T-cell (primary cell): ENCODE measurements at places on chromosomes 5 and 9.

DNA sequence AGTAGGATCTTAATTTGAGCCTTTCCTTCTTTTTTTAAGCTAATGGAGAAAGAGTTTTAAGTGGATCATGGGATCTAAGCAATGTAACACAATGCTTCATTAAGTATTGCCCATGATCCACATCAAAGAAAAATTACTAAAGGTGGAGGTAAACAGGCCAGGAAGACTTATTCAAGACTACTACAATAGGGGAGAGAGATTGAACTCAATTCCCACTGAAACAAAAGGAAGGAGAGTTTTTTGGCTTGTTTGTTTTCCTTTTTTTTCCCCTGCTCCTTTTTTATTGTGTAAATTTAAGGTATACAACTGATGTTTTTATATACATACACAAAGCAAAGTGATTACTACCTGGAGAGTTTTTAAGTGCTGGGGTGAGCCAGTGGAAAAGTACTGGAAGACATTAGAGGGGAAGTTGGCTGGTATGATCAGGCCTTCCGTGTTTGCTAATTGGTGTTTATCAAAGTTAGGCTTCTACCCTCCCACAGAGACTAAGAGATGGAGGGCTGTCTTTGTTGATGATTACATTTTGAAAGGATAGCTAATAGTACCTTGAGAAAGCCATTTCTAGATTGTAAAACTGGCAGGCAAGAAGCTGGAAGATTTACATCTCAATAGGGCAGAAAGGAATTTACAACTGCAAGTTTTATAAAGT is 262.7 kb downstream of the CHSY3 start:
- DNase-seq, result no peak

GRCh38 chr9:106310782-106311181 is 552.2 kb upstream of the ZNF462 start:
- no peak for DNase-seq

GRCh38 chr5:131821221-131821620 is 24.4 kb upstream of the FNIP1 start:
- DNase-seq, result no peak

DNA sequence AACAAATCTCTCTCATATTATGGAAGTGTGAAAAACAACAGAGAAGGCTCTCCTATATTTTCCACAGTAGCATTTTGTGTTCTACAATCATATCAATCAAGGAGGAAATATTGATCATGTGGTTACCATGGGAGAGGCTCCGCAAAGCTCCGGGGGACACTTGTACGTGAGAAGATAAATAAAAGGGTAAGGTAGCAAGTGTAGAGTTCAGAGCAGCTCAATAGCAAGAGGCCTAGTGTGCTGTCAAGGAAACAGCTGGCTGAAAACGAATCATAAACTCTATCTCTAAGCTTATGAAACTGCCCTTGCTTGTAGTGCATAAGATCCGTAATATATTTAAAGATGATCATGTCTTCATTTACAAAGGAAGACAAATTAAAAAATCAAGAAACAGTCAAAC is 57.5 kb downstream of the CDH18 start:
- no peak for DNase-seq

GRCh38 chr9:4548811-4549725 is 58.8 kb downstream of the SLC1A1 start:
- DNase-seq, result no peak

DNA sequence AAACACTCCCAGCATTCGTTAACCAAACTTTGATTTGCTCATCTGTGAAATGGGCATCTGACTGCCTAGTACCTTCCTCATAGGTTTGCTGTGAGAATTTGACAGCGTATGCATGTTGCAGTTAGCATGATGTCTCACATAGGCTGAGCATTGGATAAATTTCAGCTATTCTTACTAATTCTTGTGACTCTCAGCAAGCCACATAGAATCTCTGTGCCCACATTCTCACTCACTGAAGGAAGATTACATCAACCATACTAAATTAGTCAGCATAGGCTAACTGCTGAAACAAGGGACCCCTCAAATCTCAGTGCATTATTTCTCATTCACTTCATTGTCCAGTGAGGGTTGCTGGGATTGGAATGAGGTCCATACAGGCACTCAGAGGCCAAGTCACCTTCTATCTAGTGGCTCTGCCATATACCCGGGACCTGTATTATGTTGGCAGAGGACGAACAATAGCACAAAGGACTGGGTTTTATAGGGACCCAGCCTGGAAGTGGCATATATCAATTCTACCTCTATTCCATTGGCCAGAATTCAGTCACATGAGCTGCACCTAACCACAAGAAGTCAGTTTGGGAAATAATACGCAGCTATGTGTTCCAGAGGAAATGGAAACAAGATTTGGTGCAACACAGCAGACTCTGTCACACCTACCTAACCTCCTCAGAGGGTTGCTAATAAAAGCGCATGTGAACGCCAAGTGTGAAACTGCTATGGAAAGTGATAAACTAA is 4.2 kb upstream of the PTGER4 start:
- DNase-seq, result no peak

- no peak for DNase-seq
These were observed 56.9 kb downstream of the NPR3 start for GRCh38 chr5:32767948-32768467.

- DNase-seq, result no peak
These were observed 127.2 kb downstream of the AUH start for GRCh38 chr9:91234523-91234922.

GRCh38 chr9:118882684-118883083 is 486.6 kb downstream of the BRINP1 start:
- DNase-seq, result no peak

GRCh38 chr9:134909511-134910481 is 7.9 kb downstream of the FCN1 start:
- no peak for DNase-seq

DNA sequence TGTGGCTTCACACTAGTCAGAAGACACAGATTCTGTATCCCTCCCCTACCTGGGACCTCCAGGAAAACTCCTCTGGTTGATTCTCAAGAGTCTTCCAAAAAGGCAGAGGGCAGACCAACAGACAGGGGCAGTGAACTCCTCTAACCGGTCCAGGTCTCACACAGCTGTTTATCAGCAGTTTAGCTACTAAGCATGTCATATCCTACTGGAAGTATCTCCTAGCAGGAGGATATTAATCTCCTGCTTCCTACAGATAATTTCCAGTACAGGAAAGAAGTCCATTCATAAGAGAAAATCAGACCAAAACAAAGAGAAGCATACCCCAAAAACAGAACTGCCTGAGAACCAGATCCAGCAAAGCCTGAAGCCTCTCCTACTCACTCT is 64.3 kb downstream of the DTWD2 start:
- no peak for DNase-seq

- no peak for DNase-seq
These were observed 47.5 kb downstream of the TENT4A start for GRCh38 chr5:6760686-6761085.

DNA sequence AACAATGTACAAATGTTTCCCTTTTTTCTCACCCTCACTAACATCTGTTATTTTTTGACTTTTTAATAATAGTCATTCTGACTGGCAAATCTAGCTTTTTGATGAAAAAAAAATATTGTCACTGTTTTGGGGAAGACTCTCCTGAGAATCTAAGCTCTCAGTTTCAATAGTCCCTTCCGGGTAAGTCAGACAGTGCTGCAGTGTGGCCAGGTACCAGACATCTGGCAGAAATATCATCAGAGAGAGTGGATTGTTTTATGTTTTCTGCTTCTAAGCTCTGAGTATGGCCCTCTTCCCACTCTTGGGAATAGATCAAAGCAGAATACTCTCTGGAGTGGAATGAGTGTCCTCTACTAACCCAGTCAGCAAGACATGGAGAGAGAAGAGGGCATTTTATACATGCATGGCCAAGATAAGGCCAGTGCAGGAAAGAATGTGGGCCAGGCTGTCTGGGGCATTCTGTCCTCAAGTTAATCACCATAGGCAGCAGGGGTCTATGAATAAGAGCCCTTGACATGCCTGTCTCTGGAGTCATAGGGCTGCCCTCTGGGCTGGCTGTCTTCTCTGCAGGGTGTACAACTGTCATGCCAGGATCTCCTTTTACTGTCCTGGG is 38.5 kb upstream of the OR2S2 start:
- no peak for DNase-seq

GRCh38 chr5:145975361-145976066 is 39.1 kb downstream of the SH3RF2 start:
- no peak for DNase-seq

DNA sequence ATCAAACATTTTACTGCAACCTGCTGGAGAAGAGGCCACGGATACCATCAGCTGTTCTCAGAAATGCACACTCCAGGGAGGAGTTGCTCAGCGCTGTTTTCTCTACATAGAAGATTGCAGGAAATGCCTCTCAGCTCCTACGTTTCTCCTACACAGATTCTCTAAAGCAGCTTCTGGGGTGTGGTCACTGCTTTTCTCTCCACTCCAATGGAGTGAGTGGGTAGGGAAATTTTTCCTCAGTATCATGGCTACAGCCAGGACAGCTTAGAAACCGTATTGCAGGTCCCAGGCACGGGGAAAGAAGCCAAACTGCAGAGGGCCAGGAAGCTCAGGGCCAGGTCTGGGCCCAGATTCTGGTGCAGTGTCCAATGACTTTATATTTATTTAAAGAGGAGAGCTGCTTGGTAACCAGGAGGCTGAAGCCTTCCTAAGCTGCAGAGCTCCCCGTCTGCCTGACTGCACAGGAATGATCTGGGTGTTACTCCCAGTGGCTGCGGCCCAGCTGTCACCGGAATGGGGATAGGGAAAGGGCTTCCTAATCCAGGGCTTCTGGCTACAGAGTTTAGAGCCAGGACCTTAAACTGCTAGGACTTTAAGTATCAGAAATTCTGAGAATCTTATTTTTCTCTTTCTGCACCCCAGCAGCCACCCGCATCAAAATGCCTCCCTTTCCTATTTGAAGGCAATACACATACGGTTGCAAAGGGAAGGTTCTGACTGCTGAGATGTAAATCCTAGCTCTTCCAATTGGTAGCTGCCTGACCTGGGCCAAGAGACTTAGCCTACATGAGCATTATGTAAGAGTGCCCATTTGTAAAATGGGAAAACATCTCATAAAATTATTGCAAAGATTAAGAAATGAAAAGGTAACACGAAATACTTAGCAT is 1.4 kb upstream of the SPTAN1 start:
- no peak for DNase-seq

DNA sequence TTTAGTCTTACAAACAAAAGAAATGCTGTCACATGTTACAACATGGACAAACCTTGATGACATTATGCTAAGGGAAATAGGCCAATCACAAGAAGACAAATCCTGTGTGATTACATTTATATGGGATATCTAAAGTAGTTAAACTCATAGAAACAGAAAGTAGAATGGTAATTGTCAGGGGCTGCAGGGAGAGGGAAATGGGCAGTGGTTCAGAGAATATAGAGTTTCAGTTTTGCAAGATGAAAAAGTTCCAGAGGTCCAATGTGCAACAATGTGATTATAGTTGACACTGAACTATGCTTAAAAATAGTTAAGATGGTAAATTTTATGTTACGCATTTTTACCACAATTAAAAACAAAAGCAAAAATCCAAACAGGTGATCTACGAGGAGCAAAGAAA is 265.5 kb downstream of the NDUFS4 start:
- no peak for DNase-seq

- no peak for DNase-seq
These were observed 66.3 kb downstream of the RGMB start for GRCh38 chr5:98839469-98840383.

GRCh38 chr5:145919413-145919812 is 17.0 kb upstream of the SH3RF2 start:
- no peak for DNase-seq

- DNase-seq, result no peak
These were observed 27.8 kb upstream of the GDNF start for GRCh38 chr5:37867654-37868053.

- DNase-seq, result no peak
These were observed 503.8 kb upstream of the ADAMTS16 start for GRCh38 chr5:4636378-4636777.

GRCh38 chr5:158709279-158709678 is 390.4 kb downstream of the EBF1 start:
- DNase-seq, result no peak

GRCh38 chr5:77642738-77643653 is 4.5 kb upstream of the OTP start:
- no peak for DNase-seq

DNA sequence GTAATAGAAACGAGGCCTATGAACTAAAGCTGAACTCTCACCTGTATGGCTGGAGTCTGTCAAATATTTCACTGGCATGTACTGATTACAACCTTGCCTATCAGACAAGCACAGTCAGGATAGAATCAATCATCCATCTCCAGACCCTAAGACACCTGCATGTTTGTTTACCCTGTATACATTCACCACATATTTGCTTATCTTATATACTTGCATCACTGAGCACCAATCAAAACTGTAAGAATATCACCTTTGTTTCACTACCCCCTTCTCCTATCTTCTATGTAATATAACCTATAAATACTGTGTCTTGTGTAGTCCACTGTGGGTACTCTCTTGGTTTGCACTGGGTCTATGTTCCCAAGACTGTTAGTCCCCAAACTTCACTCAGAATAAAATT is 1085.7 kb downstream of the TAF11L14 start:
- DNase-seq, result no peak

DNA sequence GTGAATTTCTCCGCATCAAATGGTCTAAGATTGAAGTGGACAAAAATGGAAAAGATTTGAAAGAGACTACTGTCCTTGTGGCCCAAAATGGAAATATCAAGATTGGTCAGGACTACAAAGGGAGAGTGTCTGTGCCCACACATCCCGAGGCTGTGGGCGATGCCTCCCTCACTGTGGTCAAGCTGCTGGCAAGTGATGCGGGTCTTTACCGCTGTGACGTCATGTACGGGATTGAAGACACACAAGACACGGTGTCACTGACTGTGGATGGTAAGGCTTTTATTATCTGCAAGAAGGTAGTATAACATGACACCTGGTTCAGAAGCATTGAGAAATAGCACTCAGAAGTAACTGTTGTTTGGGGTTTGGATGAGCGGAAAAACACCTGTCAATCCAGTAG is 18.7 kb downstream of the VCAN start:
- DNase-seq, result no peak

DNA sequence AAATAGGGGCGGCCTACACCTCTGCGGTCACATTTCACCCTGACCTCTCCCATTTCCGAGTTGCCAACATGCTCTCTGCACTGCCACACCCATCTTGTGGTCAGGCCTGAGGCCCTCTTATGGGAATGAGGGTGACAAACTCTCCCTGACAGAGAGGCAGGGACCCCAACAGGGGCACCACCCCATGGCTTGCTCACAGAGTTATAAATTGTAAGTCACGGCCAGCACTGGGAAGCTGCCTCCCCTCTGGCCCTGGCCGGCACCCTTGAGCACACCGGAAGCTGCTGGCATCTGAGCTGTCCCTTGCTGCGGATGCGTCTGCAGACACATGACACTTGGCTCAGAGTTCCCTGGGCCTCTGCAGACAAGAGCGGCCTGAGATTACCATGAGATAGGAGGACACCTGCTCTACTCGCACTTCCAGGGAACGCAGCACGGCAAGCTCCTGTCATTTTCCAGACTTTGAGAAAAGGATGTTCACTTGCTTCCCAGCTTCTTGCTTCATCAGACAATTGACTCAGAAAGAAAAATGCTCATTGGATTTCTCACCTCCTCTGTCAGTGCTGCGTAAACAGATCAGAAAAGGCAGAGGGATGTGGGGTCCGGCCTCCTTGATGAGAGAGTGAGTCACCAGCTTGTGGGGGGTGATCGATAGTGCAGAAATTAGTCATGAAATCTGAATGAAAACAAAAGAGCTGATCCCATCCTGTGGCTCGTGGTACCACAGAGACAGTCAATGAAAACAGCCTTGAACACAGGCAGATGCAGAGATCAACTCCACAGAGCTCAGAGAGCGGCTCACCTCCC is 269.8 kb downstream of the SYK start:
- no peak for DNase-seq
